ENCODE measurements at places on chromosomes 4 and X.

- no peak for DNase-seq
Measured at GRCh38 chr4:150123796-150124677, 45.8 kb downstream of the DCLK2 start.

DNA sequence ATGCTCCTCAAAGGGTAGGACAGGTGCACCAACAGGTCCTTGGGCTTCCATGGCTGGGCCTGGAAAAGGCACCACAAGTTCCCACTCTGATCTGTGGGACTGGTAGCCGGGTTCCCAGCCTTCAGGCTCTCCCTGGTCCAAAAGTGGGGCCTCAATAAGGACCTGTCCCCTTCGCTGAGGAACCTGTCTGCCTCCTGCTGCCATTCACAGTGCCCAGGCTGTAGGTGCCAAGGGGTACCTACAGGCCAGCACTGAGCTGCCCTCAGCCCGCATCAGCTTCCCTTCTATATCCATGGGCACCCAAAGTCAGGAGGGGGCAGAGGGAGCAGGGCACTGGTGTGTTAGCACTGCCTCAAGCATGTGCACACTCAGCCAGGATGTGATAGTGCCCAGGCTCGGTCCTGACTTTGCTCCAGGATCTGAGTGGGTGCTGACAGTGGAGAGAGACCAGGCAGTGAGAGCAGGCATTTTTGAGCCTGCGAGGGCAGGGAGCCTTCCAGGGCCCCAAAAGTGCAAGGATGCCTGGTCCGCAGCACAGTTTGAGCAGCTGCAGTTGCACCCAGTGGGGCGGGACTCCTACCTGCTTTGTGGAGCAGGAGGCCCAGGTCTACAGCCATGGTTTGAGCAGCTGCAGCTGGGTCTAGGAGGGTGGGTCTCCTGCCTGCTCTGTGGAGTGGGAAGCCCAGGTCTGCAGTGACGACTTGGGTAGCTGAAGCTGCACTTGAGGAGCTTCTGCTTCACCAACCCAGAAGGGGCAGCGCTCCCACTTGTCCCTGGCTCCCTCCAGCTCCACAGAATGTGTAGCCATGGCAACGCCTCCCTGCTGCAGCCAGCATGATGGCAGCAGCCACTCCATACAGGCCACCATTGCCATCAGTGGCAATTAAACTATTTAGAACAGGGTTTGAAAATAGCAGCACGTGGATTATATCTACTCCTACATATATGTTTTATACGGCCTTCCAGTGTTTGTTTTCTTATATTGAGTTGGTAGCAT, 376.4 kb downstream of the KCTD8 start:
- no peak for DNase-seq

DNA sequence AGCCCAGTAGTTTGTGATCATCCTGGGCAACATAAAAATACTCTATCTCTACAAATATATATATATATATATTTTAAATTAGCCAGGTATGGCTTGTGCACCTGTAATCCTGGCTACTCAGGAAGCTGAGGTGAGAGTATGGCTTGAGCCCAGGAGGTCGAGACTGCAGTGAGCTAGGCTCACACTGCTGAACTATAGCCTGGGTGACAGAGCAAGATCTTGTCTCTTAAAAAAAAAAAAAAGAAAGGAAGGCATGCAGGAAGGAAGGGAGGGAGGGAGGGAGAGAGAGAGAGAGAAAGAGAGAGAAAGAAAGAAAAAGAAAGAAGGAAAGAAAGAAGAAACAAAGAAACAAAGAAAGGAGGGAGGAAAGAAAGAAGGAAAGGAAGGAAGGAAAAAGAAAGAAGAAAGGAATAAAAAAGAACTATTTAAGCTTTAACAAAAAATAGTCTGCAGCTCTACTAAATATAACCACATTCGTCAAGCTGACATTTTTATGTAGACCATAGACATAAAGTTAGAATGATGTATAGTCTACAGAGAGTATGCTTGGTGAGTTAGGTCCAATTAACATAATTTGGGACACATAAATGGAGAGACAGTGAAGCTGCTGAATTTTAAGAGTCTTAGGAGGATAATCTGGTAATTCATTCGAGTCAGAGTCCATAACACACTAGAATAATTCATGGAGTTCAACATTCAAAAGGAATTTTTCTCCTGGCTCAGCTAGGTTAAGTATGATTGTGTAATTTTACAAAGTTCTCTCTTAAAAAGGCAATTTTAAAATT, 111.9 kb downstream of the GLRA3 start:
- DNase-seq, result no peak

GRCh38 chr4:47104986-47105385, 73.6 kb downstream of the GABRB1 start:
- no peak for DNase-seq

DNA sequence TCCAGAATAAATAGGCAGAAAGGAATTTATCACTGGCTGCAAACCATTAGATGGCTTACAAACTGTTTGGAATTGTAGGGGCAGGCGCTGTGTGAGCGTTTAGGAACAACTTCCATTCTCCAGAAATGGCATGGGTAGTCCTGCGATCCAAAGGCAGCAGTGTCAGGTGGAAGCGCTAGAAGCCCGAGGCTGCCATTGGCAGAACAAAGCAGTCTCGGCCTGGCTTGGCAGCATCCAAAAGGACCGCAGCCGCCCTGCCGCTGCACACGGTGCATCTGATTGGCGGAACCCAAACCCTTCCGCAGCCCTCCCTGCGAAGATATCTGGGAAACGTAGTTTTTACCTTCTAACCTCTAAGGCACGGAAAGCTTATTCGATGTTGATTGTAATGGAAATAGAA, 23.6 kb upstream of the YTHDC1 start:
- peak; percentile 51 for DNase-seq

- DNase-seq, result no peak
Measured at GRCh38 chr4:124804584-124804983, 92.1 kb upstream of the ANKRD50 start.

- DNase-seq, result no peak
Measured at GRCh38 chr4:182680234-182680653, 236.9 kb downstream of the DCTD start.

- no peak for DNase-seq
Measured at GRCh38 chrX:107454302-107454701, 4.8 kb downstream of the FRMPD3 start.
